ENCODE measurements at places on chromosomes 3 and 15. TPM values are rescaled to one million over a fixed set of nuclear protein-coding genes. Genes with fewer than 3 reads are reported as not detected.

The HTR3E gene
- total RNA-seq, result not detected

The GPR156 gene
- total RNA-seq, result 0.13 TPM

The REC114 gene
- not detected for total RNA-seq

The NLGN1 gene
- total RNA-seq, result 0.13 TPM

The GUCA1C gene
- not detected for total RNA-seq

The SLC30A4 gene
- 6.1 TPM for total RNA-seq

The PCSK6 gene
- 12.3 TPM for total RNA-seq

The SHC4 gene
- under 0.01 TPM for total RNA-seq

The ERC2 gene
- 0.13 TPM for total RNA-seq

The ZBBX gene
- not detected for total RNA-seq

The RBMS3 gene
- total RNA-seq, result 5.9 TPM

The GOLGA6L10 gene
- total RNA-seq, result 0.79 TPM

DNA sequence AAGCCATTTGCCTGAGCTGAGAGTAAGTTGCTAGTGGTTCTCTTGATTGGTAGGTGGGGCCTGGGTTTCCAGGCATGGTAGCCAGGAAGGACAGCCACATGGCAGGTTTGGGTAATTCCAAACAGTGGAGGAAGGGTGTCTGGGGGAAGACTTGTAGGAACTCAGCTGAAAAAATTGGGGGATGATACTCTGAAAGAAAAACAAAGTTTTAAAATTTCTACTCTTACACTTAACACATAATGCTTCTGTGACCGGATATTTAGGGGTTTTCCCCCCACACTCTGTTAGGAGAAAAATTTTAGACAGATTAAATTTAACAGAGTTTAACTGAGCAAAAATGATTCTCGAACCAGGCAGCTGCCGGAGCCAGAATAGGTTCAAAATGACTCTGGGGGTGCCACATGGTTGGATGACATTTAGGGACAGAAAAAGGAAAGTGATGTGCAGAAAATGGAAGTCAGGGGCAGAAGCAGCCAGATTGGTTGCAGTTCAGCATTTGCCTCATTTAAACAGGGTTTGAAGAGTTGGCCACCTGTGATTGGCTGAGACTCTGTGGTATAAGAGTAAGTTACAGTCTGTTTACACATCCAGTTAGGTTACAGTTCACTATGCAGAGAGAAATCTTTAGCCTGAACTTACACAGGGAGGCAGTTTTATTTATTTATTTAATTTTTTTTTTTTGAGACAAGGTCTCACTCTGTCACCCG, 8.1 kb downstream of the B2M start:
- no peak for DNase-seq

GRCh38 chr3:195522254-195523023, 20.7 kb downstream of the PPP1R2 start:
- peak; percentile 21 for DNase-seq

- DNase-seq, result no peak
Measured at GRCh38 chr3:166425900-166426611, 588.8 kb upstream of the BCHE start.

- no peak for DNase-seq
Measured at GRCh38 chr3:128996726-128997125, 2.9 kb upstream of the CFAP92 start.

DNA sequence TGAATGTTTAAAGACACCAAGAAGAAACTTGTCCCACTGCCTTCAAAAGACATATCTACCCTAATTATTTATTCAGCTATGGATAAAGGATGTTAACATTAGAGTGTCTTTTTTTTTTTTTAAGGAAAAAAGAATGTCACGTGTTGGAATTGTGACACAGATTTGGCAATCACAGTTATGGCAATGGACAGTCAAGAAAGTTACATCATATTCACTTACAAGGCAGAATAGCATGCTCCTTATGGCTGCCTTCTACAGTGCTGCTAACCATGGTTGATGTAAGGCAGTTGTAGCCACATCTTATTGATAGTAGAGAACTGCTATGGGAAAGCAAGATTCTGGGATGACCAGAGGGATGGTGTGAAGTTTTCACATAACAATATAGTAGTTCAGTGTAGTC, 128.8 kb upstream of the ZBTB20 start:
- no peak for DNase-seq

DNA sequence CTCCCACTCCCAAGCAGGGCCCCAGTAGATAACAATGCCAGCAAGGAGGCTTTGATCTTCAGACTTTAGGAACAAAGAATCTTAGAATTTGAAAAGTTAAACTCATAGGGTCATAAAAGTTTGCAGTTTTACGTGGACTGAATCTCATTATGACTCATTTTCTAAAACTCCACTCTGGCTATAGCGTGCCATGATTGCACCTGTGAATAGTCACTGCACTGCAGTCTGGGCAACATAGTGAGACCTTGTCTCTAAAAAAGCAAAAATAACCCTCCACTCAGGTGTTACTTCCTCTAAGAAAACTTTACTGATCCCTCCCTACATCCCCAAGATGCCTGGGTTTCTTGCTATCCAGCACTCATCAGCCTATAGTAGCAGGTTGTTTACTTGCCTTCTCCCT, 104.5 kb downstream of the IL20RB start:
- DNase-seq, result no peak

DNA sequence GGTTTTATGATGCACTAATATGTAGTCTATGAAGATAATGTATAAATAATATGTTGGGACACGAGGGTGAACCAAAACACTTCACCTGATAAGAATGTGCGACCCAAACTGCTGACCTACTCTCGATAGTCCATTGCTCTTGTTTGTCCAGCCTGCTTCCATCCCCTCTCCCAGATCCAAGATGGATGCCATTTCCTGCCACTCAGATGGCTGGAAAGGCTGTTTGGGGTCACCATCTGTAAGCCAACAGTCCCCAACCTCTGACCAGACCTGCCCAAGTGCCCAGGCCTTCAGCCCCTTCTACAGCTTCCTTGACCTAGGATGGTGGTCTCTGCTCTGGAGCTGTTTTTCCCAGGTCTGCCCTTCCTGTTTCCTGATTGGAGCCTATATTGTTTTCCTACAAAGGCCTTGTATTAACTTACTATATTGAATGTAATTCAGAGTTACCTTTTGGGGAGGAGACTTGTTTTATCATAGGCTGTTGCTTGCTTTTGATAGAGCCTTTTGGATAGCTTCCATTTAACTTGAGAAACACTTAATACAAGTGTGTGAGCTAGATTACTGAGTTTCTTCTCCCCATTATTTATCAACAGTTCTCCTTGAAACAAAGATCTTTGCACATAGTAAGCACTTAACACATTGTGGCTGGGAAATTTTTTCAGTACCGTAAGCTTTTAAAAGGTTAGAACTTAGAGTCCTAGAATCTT, 5.0 kb upstream of the PAQR9 start:
- no peak for DNase-seq

DNA sequence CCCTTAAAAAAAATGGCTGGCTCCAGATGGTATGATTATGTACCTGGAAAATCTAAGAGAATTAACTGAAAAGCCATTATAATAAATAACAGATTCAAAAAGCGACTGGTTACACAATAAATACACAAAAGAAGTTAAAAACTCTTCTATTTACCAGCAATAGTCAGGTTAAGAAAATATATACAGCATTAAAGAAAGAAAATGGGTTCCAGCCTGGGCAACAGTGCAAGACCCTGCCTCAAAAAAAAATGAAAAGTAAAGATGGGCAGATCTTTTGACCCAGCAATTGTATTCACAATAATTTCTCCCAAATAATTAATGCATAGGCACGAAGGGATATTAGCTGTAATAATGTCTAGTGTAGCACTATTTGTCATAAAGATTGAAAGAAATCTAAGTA, 8.7 kb downstream of the TBC1D5 start:
- DNase-seq, result no peak

DNA sequence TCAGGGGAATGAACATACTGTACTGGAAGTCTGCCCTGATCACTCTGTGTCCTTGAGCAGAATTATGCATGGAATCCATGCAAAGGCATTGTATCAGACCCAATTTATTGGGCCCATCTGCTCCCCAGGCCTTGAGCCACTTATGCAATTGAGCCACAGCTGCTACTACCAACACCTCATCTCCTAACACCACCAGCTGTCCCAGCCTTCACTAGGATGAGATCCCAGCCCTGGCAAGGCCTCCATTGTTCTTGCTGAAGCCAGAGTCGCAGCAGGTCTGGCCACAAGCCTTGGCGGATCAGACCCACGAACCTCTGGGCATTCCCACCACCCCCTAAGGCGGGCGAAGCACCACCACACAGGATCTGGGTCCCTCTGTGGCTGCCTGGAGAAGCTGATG, 9.2 kb upstream of the NME9 start:
- DNase-seq, result no peak
